ENCODE measurements at places on chromosomes 13 and 19.

DNA sequence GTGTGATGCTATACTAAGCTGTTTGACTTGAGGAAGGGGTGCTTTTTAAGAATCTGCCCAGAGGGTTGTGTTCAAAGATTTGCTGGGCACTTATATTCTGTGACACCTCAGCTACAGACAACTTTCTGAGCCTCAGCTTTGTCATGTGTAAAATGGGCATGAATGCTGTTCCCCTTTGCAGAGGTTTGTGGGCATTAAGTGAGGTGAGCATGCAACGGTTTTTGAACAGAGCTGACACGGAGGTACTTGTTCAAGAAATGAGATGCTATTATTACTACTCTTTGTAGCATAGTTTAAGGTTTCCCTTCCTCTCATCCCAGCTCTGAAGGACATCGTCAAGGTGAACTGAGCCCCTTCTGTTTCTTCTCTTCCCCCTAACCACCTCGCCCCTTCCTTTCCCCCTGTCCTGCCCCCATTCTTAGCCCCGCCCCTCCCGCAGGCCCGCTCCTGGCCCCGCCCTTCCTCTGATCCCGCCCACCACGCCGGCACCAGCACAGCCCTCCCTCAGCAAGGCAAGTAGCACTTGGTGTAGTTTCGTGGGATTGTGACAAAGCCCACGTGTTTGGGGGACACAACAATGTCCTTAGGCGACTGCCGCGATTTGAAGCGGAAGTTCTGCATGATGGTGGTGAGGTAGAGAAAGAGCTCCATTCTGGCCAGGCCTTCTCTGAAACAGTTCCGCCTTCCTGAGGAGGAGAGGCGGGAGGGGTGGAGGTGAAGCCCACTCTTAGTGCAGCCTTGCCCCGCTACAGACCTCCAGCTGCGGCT lies 26.1 kb upstream of the CYP2A7 start:
- DNase-seq, result peak; percentile 29

DNA sequence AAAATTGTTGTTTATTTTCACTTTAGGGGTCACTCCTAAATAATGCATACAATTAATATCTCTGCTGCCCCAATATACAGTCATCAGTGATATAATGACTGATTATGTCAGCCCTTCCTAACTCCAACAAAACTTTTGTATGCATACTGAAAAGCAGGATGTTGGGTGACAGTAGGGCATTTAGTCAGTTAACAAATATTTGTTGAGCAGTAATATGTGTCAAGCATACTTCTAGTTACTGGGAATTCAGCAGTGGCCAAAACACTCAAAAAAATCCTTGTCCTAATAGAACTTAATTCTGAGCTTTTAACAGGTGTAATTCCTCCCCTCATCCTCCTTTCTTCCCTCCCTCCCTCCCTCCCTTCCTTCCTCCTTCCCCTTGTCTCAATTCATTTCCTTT lies 560.7 kb upstream of the KLHL1 start:
- DNase-seq, result no peak

GRCh38 chr13:49635599-49636433 lies 7.5 kb downstream of the ARL11 start:
- no peak for DNase-seq

DNA sequence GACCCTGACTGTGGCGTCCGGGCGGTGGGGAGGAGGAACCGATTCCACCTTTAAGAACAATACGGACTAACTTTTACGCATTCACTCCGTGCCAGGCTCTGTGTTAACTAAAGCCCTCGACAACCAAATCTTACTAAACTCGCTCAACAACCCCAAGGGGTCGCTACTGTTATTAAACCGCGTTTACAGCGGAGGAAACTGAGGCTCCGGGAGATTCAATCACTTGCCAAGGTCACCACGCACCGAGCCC lies 1.2 kb downstream of the SAMD1 start:
- no peak for DNase-seq

DNA sequence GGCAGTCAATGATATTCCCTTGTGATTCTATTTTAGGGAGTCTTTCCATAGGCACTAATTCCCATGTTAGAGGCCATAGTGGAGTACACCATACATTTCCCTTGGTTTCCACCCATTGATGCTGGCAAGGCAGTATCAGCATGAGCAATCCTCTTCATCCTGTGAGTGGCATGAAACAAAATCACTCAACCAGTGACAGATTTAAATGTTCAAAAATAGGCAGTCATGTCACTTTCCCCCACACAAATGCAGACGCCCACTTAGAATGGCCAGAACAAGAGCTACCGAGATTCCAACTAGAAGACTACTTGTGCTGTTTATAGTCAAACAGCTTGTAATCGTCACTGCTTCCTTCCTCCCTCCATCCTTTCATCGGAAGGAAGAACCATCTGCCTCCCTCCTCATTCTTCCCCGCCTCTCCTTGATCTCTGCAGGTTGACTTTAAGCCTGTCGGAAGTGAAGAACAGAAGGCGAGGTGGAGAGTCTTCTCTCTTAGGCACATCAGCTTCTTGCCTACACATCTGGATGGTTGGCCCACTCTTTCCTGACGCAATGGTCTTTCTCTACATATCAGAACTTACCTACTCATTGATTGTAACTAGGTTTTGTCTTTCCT lies 22.6 kb downstream of the RASL11A start:
- DNase-seq, result no peak

DNA sequence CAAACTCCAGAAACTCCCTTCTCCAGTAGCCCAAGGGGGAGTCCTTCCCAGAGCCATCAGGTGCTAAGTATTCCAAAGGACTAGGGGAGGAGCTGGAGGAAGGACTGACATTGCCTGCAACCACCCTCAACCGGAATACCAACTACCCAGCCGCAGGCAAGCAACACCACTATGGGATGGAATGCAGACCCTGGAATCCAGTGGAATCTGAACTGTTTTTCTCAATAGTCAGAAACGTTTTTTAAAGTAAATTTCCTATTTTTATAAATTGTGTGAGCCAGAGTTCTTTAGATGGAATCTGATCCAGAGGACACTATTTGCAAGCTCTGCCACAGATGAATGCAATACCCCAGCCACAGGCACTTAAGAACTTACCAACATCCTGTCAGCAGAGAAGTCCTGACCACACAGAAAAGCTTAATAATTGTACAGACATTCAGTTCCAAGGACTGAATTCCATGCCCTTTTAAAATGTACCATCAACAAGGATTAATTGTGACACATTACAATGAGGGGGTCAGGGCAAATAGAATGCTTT lies 92.1 kb downstream of the USP12 start:
- DNase-seq, result no peak

DNA sequence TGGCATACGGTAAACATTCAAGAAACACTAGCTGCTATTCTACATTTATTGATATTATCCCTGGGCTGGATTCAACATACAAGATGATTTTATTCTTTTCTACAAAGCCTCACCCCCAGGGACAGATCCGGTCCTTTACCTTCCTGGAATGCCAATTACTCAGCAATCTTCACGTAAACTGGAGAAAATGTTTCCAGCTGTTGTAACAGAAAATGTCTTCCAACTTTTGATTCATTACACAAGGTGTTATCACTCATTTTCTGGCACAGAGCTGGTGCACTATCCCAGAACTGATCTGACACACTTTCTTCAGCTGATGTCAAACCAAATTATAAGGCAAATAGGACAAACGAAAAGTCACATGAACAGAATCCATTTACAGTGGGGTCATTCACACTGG lies 33.1 kb downstream of the DCLK1 start:
- no peak for DNase-seq

GRCh38 chr19:5960005-5961001 lies 17.6 kb downstream of the RANBP3 start:
- no peak for DNase-seq

DNA sequence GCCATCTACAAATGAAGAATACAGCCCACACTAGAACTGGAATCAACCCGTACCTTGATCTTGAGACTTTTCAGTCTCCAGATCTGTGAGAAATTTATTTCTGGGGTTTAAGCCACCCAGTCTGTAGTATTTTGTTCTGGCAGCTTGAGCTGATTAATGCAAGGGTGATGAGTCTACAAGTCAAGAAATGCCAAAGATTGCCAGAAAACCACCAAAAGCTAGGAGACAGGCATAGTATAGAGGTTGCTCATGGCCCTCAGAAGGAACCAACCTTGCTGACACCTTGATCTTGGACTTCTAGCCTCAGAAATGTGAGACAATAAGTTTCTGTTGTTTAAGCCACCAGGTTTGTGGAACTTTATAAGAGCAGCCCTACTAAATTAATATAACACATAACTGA lies 428.2 kb upstream of the KLF12 start:
- no peak for DNase-seq

DNA sequence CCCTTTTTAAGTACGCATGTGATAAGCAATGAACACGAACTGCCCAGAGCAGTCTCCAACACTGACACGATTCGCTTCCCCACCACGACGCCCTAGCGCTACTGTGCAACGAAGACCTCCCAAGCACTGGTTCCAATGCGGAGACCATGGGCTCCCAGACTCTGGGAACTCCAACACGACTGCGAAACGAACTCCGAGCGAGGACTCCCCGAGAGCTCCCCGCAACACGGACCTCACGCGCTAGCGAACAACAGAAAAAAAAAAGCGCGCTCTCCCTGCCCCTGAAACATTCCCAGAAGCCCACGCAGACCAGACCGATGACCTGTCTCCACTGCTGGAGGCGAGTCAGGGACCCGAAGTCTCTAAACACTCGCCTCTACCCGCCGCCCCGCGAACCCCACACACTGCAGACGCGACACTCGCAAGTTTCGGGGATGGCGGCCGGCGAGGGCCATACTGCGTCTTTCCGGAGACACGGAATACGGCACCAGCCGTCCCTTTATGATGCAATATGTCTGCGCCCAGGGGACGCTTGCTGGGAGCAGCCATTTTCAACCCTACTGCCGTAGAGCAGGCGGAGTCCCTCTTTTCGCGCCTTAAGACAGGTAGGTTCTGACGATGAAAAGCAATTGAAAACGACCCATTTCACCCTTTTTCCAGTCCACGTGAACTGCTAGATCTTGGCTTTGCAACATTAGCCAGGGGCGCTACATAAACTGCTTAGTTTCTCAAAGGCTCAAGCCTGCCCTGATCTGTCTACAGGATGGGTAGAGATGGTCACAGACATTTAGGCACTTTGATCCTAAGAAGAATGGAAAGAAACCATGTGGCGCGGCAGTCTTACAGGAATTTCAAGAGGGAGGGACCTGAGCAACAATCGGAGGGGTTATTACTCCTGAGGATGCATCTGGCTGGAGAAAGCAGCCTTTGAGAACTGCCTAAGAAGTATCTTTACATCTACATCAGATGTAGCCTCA lies at the start of gene ZNF577:
ZNF577 (minus strand) TSS at position 430 of the 977 bp plus-strand sequence. CDS start 7,569 bp downstream, outside the sequence.
- DNase-seq, result no peak

DNA sequence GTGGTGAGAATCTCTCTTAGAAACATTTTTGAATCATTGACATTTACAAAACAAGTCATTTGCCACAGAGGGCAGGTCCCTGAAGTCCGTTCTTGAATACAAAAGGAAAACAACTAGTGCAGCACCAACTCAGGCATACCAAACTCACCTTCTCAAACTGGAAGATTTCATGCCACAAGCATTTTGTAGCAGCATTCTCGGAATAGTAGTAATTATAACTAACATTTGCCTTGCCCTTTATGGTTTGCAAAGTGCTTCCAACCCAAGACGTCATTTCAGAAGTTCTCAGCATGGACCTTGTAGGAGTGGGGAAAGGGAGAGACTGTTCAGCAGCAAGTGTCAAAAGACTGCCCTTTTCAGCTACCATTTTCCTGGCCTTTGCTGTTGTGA lies 344.6 kb downstream of the RFC3 start:
- no peak for DNase-seq

- DNase-seq, result peak; percentile 80
Observed at GRCh38 chr19:17281391-17282304, at the start of gene ANKLE1. TSS of gene ANKLE1 (plus strand) at chr19:17281901. CDS start at chr19:17281921, 20 bp downstream.

DNA sequence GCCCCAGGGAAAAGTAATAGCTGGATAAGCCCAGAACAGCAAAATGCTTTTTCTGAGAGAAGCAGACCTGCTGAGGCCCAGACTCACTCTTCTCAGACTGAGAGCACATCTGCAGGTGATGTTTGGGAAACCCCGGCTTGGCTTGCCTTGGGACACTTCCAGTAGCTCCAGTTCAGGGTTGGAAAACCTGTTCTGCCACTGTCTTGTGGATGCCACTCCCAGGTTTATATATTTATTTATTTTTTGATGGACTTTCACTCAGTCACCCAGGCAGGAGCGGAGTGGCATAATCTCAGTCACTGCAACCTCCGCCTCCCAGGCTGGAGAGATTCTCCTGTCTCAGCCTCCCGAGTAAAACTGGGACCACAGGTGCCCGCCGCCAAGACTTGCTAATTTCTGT lies 8.0 kb upstream of the SMARCA4 start:
- no peak for DNase-seq

GRCh38 chr13:24053519-24054251 lies 106.8 kb upstream of the SPATA13 start:
- DNase-seq, result peak; percentile 52

GRCh38 chr13:110366733-110367132 lies 59.6 kb downstream of the COL4A2 start:
- no peak for DNase-seq

GRCh38 chr19:48965040-48965805 lies at the start of gene FTL:
TSS of gene FTL (plus strand) at chr19:48965309. CDS start at chr19:48965508, 199 bp downstream.
- DNase-seq, result peak; percentile 95

GRCh38 chr13:80486402-80486801 lies 145.5 kb upstream of the SPRY2 start:
- DNase-seq, result no peak

GRCh38 chr13:44373601-44374347 lies at the start of gene SERP2:
TSS of gene SERP2 (plus strand) at chr13:44373824. CDS start at chr13:44374026, 202 bp downstream.
- no peak for DNase-seq

DNA sequence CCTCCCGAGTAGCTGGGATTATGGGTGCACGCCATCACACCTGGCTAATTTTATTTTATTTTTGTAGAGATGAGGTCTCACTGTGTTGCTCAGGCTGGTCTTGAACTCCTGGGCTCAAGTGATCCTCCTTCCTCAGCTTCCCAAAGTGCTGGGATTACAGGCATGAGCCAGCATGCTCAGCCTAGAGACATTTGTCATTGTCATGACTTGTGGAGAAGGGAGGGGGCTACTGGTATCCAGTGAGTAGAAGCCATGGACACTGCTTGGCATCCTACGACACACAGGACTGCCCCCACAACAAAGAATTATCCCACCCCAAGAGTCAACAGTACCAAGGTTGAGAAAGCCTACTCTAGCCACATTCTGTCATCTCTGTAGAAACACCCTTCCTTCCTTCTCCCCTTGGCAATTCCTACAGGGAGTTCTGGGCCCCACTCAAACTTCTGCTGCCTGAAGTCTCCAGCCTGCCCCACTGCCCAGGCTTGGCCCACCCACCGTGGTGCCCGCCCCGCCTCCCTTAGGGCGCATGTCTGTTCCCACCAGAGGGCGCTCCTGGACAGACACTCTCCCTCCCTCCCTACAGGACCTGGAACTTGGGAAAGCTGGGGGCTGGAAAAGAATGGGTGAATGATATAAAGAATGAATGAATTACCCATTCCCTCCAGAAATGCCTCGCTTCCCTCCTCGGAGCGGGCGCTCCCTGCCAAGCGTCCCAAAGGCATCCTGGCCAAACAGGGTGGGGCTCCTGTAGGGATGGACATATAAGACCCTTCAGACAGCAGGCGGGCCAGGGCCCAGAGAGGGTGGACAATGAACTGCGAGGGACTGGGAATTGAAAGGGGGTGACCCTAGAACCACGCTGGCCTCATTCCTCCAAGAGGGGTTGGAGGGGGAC lies 5.5 kb upstream of the EMP3 start:
- no peak for DNase-seq

All from GM12892 (cell line).